Urinary bladder (tissue), 4 donors: ENCODE measurements at places on chromosomes 6 and 20. TPM values are rescaled to one million over a fixed set of nuclear protein-coding genes. Genes with fewer than 3 reads are reported as not detected.

DNA sequence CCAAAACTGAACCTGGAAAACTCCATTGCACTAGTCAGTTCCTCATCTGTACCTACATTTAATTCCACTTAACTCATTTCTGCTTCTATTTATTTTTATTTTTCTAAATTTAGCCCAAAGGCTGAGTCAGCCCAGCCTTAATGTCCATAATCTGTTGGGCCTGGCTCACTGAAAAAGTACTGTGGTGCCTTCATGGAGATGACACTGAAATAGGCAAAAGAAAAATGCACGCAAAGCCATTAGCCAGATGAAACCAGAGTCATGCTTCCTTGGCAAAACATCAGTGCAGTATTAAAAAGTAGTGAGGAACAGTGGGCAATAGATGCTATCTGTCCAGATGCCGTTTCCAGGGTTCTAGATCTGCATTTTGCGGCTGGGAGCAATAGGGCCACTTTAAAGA is 14.7 kb upstream of the PLCB4 start:
- no peak for DNase-seq

DNA sequence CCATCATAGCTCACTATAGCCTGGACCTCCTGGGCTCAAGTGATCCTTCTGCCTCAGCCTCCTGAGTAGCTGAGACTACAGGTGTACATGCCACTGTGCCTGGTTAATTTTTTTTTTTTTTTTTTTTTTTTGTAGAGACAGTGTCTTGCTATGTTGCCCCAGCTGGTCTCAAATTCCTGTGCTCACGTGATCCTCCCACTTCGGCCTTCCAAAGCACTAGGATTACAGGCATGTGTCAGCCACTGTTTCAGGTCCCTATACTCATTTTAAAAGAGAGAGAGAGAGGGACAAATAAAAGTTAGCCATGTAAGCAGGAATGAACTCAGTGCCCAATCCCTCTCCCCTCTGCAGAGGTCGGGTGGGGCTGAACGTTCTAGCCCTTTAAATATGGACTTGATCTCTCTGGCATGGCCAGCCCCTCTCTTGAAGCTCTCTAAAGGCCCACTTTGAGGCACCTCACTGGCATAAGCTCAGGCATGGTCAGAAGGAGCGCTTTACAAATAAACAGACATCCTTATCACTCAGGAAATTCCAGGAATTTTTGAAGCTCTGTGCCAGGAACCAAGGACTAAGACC is 9.0 kb upstream of the SERPINB1 start:
- DNase-seq = no peak

Gene B3GALT4
- 19.3 TPM for polyA plus RNA-seq

DNA sequence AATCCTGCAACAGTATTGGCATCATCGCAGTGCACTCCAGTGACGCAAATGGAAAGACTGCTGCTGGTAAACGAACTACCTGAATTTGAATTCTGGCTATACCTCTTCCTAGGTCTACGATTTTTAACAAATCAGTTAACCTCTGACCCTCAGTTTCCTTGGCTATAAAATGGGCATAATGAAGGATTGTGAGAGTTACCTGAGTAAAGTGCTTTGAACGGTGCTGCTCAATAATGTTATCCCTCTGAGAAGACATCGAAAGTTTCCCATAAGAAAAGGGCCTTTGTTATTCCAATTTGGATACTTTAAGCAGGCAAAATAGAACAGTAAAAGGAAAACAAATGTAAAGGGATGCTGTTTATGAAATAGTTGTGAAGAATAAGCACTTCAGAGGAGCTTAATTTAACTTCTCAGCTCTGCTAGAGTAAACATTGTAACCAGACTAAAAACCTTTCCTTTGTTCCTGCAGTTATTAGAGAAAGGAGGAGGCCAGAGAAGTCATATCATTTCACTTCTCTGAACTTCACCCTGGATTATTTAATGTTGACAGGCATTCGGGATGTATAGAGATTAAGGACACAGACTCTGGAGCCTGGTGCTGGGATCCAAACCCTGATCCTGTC is 5.8 kb downstream of the SGK1 start:
- DNase-seq = no peak

Gene RBBP8NL
- 1.1 TPM for polyA plus RNA-seq

Gene EDEM2
- 17.8 TPM for polyA plus RNA-seq

GRCh38 chr6:110342759-110343158 is 15.4 kb downstream of the METTL24 start:
- no peak for DNase-seq

- no peak for DNase-seq
These were observed 802.3 kb downstream of the MAFB start for GRCh38 chr20:39886650-39887190.
